Fibroblast of skin of right quadriceps (primary cell): ENCODE measurements at places on chromosomes 6 and 20.

DNA sequence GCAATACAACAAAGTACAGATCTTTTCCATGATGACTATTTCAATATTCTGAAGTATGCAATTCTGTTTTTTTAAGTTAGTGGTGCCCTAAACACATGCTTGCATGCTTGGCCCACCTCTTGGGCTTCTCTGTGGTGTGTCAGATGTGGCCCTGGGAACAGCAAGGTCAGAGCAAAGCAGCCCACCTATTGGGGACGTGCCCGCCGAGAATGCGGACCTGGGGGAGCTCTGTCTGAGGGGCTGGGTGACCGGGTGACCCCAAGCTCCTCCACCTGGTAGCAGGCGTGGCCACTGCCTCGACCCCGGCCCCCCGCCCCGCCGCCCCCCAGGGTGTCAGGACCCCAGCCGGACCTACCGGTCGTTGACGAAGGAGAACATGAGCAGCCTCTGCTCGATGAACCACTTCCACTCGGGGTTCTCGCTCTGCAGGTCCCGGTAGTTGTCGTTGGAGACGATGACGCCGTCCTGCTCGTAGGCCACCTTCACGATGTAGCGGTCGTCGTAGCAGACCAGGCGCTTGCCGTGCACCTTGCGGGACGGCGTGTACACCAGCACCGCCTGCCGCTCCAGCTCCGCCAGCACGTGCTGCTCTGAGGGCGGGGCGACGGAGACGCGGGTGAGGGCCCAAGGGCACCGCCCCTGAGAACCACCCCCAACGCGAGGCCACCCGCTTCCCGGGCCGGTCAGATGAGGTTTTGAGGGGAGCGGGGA lies 28.3 kb downstream of the ZC3H12D start:
- no peak for DNase-seq

GRCh38 chr20:7193681-7194080 lies 426.2 kb downstream of the BMP2 start:
- DNase-seq = no peak

GRCh38 chr6:147678253-147678652 lies 169.8 kb downstream of the SAMD5 start:
- DNase-seq = no peak

GRCh38 chr6:166317261-166318212 lies 9.3 kb upstream of the PRR18 start:
- DNase-seq = no peak

DNA sequence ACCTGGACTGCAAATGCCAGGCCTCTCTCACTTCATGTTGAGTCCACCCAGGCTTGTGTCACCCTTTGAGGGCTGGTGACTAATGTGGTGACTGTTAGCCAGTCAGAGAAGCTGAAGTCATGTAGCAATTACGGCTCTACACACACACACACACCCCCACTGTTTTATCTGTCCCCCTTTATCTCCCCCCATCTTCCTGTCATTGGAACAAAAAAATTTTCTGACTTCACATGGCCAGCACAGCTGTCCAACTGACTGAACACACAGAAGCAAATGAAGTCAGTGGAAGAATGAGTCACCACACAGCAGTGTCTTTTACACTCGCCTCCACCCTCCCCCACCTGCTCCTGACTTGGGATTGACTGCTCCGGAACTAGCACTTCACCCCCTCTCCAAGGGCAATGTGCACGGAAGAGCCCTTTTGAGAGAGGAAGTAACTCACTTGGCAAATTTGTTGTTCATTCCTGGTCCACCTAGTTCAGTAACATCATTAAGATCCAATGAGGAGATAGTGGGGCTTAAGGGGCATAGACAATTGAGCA lies 198.0 kb downstream of the RNF144B start:
- DNase-seq = peak; percentile 64

- no peak for DNase-seq
Measured at GRCh38 chr6:41640426-41640825, 2.2 kb downstream of the MDFI start.

DNA sequence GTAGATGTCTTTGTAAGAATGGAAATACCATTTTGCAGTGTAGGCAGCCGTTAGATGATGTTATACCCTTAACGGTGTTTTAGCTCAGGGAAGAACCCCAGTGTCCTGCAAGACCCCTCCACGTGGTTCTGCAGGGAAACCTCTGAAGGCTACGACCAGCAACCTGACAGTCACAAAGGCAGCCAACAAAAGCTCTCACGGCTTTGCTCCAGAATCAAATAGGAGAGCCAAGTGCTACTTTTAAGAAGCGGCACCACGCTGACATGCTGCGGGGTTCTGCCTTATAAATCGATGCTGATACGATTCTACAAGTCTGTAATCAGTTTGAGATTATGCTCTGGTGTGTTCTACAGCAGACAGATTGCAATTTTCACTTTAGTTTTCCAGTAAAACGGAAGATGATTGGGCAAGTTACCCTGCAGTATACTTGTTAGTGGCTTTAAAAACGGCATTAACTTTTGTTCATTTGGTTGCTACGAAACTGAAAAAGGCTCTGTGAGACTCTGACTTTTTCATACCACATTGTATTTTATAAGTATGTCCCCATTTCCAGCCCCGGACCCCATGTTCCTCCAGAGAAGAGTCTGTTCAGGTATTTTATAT lies 312.9 kb downstream of the SAMD5 start:
- no peak for DNase-seq

DNA sequence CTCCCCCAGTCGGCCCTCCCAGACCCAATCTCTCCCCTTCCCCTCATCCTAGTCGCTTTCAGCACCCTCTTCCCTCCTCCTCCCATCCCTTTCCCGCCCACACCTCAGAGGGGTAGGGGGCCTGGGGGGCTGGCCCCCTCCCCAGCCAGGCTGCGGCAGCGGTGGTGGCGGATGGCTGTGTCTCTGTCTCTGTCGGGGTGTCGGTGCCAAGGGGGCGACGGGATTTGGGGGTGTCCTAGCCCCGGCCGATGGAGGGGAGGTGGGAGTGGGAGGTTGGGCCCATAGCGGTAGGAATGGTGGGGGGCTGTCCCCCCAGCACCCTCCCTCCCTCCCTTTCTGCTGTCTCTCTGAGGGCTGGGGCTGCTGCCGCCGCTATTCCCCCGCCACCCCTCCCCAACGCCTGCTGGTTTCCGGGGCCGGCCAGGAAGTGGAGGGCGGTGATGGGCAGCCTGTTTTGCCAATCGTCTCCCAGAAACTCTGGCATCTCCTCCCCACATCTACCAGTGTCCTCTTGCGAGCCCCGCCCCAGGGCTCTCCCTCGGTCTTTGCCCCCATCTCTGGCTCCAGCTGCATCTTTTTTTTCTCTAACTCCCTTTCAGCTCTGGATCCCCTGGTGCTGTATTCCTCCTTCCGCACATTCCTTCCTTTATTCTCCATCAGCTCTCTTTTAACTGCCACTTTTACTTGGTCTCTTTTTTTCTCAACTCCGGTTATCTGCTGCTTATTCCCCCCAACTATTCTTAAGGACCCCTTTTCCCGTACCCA lies at the start of gene AGPAT1:
TSS of gene AGPAT1 (minus strand) at position 374 of the 765 bp plus-strand sequence. CDS start 4,588 bp downstream, outside the sequence.
- DNase-seq = peak; percentile 98

GRCh38 chr6:20448828-20449227 lies 47.1 kb downstream of the E2F3 start:
- no peak for DNase-seq

DNA sequence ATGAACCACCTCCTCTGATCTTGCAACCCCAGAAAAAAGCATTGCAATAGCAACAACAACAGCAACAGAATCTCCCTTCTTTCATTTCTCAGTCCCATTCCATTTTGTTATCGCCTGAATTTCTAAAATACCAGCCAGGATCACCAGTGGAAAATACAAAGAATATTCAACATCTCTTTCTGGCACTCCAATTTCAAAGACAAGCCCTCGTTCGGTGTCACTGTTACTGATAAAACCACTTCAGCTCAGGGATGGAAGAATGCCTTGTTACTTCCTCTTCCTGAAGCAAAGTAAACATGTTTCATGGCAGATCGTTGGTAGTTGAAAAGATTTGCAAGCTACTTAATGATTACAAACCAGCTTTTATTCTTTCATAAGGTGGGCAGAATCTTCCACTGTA lies 94.0 kb upstream of the SPTLC3 start:
- DNase-seq = no peak

- DNase-seq = no peak
Measured at GRCh38 chr20:3901706-3902440, 12.7 kb downstream of the PANK2 start.

DNA sequence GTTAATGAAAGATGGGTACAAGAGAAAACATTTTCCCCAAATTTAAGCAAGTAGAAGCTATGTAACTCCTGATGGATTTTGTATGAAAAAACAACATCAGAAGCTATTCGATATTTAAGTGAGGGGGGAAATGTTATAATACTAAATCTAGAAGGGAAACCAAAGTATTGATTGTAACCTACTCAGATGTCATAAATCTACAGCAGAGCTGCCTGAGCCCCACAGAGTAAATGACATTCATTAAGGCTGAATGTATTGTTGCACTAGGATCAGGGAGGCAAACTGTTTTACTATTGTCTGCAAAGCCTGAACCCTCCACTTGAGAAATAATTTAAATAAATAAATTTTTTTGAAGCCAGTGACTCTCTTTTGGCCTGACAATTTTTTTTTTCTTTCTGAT lies 19.3 kb downstream of the ANKRD6 start:
- no peak for DNase-seq
